Kasumi-1 (cell line): ENCODE measurements at places on chromosomes 7 and 10.

DNA sequence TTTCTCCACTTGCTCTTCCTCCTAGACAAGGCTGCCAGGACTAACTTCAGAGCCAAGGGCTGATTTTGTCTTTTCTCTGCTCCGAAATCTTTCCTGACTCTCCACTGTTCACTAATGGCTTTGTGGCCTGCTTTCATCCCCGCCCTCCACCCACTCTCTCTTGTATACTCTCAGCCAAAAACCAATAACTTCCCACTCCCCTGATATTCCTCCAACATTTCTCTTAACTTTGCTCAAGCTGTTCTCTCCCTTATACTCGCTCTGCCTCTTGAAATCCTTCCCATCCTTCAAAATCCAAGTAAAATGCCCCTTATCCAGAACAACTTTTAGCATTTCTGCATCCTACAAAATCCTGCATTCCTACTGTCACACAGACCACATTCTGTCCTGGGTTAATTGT is 214.8 kb downstream of the PHTF2 start:
- DNase-seq, result no peak

DNA sequence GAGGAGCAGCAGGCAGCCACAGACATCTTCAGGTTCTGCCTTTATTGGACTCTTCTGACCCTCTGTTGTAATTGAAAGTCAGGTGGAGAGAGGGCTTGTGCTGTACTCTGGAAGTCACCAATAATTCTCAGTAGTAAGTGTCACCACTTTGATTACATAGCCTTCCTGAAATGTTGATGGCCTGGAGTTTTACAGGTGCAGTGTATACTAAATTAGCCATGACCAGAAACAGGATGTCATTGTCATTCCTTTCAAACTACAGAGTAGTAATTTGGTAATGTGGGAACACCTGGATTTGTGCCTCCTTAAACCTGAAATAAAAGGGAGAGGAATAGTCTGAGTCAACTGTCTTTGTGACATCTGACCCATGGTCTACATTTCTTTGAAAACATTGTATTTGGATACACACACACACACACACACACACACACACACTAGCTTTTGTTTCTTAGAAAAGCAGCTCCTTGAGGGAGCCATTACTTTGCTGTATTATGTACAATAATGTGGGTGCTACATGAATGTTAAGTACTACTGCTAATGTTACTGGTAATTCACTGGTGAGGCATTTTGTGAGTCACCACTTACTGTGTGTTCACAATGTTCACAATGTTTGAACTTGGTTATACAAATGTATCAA is 19.6 kb downstream of the ARL4A start:
- DNase-seq, result no peak

DNA sequence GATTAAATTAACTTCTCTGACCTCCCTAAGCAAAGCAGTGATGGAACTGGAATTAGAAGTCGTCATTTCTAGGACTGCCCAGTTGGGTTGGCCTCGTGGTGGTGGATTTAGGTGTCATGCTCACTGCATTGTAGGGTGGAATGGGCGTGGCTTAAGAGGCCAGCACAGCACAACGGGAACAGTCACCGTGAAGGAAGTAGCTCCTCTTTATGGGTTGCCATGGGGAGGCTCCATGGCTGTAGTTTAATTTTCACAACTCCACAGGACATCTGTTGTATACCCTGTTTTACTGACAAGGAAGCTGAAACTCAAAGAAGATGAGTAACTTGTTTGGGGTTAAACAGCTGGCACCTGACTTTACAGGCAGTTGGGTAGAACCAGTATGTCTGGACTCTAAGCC is 208.3 kb downstream of the CELF2 start:
- DNase-seq, result peak; percentile 97

DNA sequence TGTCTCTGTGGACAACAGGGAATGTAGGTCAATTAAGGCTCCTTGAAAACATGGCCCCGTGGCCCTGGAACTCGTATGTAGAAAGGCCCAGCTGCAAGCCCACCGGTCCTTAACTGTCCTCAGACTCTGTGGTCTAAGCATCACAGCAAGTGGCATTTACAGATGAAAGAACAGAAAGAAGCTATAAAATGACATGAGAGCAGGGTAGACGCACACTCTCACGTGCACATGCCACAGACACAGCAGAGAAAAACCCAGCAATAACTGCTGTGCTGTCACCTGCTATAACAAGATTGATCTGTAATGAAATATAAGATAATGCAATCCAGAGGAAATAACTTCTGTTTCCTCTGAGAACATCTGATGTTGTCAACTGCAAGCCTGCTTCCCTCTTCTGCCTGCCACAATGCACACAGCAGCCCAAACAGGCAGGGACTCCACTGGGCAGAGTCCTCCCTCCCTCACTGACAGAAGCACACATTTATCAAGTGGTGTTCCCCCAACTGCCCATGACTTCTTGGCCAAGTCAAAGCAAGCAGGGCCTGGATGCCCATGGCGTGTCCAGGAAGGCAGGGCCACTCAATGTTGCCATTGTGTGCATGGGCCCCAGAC is 63.9 kb downstream of the GFRA1 start:
- DNase-seq, result no peak

- no peak for DNase-seq
These were observed 55.2 kb downstream of the TACC2 start for GRCh38 chr10:122044045-122044661.

DNA sequence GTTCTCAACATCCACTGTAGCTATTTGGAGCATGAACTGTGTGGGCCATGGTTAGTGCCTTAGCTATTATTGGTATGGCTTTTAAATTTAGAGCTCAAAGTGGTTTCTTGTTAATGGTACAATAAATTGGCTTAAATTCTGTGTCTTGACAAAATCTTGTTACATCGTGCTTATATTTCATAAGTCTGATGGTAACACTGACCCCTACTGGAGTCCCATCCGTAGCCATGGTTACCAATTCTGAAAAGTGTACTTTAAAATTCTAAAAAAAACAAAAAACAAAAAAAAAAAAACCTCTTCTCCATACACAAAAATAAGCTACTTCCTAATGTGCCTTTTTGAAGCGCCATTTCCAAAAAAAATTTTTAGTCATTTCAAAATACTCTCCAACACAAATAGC is 6.4 kb upstream of the RPP30 start:
- DNase-seq, result peak; percentile 41

- no peak for DNase-seq
These were observed 67.4 kb downstream of the KIAA1549 start for GRCh38 chr7:138913783-138914182.

- no peak for DNase-seq
These were observed 80.2 kb upstream of the GTF2IRD1 start for GRCh38 chr7:74373536-74373935.

GRCh38 chr7:129786825-129787563 is 165.8 kb downstream of the UBE2H start:
- DNase-seq, result no peak

DNA sequence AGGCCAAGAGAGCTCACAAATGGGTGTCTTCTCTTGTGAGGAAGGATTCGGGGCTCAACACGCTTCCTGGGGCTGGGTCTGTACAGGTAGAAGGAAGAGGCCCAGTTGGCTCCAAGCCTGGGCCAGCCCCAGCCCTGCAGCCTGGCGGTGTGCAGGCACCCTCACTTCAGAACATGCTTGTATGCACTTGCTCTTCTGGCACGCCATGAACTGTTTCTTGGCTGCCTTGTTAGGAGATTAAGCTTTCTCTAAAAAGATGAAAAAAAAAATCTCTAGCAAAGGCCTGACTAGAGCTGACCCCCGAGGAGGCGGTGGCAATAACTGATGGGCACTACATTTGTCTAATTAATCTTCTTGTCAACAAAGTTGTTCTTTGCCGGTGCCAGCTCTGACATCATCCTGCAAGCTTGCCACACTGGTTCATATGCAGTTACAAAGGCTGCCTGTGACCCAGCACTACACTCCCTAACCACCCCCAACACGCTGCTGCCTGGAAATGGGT is 94.7 kb downstream of the WDR11 start:
- no peak for DNase-seq

- no peak for DNase-seq
These were observed 17.2 kb downstream of the CHST15 start for GRCh38 chr10:124076148-124076733.

DNA sequence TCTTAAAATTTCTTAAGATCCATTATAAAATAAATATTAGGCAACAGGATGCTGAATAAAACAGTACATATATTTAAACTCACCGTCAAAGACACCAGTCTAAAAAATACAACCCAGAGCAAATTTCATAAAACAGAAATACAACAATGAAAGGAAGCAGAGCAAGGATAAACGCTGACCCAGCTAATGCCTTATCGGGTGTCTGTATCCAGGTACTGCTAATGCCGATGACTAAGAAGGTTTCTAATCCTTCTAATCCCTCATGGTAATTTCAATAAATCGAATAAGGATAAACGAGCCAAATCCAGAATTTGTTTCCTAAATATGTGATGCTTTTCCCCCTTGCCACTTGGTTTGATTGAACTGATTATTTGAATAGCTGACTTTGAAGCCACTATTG is 1.7 kb downstream of the HYCC1 start:
- no peak for DNase-seq

GRCh38 chr10:85611746-85612377 is 754.7 kb downstream of the GRID1 start:
- no peak for DNase-seq

DNA sequence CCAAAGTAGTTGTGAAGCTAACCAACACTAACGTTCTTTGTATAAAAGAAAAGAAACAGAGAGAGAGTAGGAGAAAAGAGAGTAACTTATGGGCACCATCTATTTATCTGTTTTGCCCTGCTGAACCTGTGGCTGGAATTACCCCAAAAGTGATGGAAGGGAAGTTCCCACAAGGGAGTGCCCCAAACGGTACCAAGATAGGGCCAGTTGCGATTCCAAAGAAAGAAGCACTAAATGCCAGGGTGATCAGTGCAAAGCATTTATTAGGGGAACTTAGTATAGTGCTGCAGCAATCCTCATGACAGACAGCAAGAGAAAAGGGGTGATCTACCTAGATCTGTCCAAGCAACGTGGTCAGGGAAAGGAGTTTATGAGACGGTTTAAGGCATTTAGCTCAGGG is 190.2 kb downstream of the SORCS3 start:
- DNase-seq, result no peak

DNA sequence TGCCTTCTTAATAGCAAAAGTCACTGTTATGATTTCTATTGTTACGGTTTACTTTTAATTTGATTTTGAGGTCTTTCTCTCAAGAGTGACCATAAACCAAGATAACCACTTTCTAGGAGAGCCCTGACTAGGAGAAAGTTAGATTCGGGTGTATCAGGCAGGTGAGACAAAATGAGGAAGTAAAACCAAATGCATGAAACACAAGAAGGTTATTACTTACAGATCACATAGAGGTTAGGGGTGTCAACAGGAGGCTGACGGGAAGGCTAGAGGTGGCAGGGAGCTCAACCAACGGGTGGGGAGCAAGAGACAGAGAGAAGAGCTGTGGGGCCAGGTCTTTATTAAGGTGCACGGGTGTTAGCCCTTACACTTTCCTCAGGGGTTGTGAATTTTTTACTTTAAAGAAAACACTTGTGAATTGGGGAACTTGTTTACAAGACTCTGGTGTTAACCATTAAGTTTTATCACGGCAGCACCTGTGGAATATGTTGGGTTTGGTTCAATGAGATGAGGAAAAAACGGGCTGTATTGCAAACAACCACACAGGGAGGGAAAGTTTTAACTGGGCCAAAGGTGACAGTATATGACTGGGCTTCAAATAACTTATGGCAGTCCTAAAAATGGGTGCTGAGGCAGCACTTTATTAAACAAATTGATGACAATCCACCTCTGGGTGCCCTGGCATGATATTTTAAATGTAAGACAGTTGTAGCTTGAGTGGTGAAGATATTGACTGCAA is 154.9 kb downstream of the SDHAF3 start:
- no peak for DNase-seq
